ENCODE measurements at places on chromosomes 12 and 14. TPM values are rescaled to one million over a fixed set of nuclear protein-coding genes. Genes with fewer than 3 reads are reported as not detected.

DNA sequence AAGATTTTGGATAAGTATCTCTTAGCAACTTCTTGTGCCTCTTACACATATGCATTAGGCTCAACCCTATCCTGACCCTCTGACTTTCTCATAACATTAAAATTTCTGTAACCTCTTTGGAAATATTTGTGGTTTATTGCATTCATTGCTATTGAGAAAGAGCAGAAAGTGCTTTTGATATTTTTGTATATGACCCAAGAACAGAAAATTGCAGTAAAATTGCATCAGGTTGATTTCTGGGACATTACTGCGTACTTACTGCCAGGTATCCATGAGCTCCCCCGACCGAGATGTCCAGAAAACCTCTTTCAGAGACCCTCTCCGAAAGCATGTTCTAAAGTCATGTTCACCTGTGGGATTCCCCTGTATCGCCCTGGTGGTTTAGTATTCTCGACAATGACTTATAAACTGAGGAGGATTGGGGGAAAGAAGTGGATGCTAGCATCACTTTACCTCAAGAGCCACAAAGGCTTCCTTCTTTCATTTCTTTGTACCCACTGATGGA is 14.5 kb upstream of the IL22 start:
- DNase-seq: no peak

GRCh38 chr12:72793796-72794195 is 521.6 kb downstream of the TRHDE start:
- no peak for DNase-seq

DNA sequence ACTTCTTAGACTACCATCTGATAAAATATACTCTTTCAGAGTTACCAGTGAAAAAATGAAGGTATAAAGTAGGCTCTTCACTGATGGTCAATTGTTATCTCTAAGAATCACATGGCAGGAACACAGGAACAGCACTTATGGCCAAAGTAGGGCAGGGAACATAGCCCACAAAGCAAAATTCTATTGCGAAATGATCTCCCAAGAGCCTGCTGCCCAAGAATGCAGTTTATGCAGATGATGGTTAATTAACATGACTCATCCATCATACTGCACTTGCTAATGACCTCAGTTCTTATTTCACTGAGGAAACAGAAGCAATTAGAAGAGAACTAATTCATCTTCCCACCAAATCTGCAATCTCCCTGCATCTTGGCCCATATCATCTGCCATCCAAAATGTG is 133.8 kb downstream of the SLC2A13 start:
- no peak for DNase-seq

DNA sequence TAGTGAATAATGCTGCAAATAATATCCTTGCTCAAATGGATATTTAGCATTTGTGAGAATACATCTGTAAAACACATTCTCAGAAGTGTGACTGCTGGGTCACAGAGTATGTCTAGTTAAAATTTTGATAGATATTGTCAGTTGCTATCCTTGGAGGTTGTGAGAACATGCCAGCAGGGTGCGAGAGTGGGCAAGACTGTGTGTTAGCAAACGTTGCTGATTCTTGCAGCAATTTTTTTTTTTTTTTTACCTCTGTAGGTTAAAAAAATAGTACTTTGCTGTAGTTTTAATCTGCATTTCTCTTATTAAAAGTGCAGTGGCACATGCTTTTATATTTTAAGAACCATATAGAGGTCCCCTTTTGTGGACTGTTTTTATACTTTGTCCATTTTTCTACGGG is 4.5 kb upstream of the NYNRIN start:
- DNase-seq: no peak

GRCh38 chr12:103665971-103666370 is 78.9 kb downstream of the STAB2 start:
- no peak for DNase-seq

GRCh38 chr14:85865701-85866100 is 335.8 kb downstream of the FLRT2 start:
- DNase-seq: no peak

- no peak for DNase-seq
Observed at GRCh38 chr12:124764451-124764850, 99.2 kb downstream of the SCARB1 start.

DNA sequence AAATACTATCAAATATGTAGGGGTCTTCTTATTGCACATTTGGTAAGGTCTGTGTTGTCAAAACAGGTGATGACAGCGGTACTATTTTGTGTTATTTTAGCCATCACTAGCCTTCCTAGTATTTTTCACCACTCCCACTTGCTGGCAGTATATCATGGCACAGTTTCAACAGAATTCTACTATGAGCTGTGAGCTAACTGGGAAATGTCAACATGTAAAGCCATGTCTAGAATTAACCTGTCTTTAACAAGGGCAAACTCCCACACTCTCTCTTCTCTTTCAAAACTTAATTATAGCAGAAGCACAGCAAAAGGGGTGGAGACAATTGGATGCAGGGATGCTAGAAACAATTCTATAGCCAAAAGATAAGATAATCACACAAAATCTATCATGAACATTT is 253.4 kb downstream of the PAX9 start:
- no peak for DNase-seq

- DNase-seq: no peak
Observed at GRCh38 chr12:62621101-62621638, 154.5 kb downstream of the MON2 start.

- DNase-seq: no peak
Observed at GRCh38 chr12:26737487-26738030, 95.4 kb downstream of the ITPR2 start.

DNA sequence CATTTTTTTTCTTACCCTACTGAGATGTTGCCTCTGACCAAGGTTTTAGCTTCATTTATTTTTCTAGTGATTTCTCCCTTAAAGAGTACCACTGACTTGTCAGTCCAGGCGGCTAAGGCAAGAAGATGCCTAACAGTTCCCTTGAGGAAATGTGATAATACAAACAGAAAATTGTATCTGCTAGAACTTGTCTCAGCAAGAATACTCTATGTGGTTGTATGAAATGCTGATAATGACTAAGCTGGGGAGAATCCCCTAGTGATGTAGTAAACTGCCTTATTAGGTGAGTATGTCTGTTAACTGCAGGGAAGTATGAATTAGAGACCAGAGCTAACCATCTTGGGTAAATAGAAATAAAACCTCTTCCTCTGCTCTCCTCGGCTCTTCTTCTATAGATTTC is 6.7 kb downstream of the C12orf54 start:
- DNase-seq: no peak

DNA sequence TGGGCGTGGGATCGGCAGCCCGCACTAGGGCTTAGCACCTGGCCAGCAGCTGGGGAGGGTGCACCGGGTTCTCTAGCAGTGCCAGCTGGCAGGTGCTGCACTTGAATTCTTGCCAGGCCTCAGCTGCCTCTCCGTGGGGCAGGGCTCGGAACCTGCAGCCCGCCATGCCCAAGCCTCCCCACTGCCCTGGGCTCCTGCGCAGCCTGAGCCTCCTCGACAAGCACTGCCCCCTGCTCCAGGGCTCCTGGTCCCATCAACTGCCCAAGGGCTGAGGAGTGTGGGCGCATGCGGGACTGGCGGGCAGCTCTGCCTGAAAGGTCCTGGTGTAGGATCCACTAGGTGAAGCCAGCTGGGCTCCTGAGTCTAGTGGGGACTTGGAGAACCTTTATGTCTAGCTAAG is 30.6 kb upstream of the SDR39U1 start:
- no peak for DNase-seq

GRCh38 chr12:85616201-85616600 is 220.0 kb downstream of the RASSF9 start:
- no peak for DNase-seq

- no peak for DNase-seq
Observed at GRCh38 chr12:2147335-2147734, 94.5 kb downstream of the CACNA1C start.

DNA sequence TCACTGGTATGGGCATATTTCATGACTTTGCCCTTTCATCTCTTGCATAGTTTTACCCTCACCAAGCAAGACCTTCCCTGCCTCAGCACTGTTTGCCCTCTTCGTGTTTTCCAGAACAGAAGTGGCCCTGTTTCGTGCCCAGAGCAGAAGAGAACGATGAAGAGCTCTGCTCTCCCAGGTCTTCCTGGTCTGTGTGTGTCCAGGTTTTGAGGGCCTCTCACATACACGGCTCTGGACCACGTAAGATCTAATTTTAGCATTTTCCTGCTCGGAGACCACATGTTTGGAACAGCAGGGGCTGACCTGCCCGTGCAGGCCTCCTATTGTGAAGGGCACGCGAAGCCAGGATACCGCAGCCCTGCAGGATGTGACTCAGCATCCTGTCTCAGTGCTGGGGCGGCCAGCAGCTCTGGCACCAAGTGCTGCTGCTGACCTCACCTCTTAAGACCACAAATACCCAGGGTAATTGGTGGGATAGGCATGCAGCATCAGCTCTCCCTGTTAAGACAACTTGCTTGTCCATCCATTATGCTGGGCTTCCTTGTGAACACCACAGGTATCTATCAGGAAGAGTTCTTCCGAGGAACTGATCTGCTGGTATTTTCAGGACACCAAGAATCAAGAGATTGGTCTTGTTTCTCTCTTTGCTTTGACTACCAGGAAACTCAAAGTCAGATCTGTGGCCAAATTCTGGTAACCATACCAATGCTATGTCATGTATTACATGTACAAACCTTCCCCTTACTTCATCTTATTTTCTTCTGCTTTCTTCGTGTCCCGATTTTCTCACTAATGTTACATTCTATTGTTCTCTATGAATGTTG is 19.0 kb downstream of the SSH1 start:
- DNase-seq: peak; percentile 84

DNA sequence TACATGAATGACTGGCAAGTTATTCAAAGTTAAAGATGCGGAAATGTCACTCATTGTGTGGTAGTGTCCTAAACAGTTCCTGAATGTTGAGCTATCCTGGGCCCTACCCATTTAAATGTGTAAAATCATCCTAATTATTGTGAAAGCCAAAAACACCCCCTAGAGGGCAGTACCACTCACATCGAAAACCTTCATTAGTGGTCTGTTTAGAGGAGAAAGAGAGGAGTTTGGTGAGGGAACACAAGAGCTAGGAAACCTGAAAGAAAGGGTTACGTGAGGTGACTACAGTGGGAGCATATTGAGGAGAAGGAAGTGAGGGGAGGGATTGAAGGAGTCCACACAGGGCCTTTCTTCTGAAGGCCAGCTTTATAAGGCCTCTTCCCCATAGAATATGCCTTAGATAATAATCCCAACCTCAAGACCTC is 2.5 kb upstream of the TEP1 start:
- peak; percentile 50 for DNase-seq

GRCh38 chr12:89831310-89832095 is 122.9 kb upstream of the ATP2B1 start:
- DNase-seq: no peak

GRCh38 chr14:57512220-57512619 is 18.6 kb upstream of the CCDC198 start:
- DNase-seq: no peak

DNA sequence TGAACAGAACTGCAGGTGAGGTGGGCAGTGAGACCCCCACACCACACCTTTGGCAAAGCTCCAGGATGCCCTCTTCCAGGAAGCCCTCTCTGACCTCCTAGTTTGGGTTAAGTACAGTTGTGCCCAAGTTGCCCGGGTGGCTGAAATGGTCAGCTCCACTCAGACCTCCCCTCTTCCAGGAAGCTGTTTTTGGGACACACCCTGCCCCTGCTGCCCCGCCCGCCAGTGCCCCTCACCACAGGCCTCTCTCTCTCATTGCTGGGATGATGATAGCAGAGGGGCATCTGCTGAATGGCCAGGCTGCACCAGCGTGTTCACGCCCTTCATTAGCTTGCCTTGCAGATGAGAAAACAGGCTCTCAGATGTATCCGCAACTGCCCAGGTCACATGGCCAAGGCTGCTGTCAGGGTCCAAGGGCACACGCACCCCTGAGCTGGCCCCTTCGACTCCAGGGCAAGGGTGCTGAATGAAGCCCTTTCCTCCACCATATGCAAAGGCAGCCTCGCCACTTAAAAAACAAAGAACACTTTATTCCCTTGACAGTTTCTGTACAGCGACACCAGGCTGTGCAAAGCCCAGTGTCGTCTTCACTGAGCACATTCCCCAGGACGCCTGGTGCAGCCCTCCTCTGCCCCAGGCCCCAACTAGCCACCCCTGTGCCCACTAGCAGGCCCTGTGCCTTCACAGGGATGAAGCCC is 15.5 kb downstream of the SLC25A29 start:
- DNase-seq: no peak

GRCh38 chr12:130813949-130814348 is 25.1 kb downstream of the STX2 start:
- no peak for DNase-seq

DNA sequence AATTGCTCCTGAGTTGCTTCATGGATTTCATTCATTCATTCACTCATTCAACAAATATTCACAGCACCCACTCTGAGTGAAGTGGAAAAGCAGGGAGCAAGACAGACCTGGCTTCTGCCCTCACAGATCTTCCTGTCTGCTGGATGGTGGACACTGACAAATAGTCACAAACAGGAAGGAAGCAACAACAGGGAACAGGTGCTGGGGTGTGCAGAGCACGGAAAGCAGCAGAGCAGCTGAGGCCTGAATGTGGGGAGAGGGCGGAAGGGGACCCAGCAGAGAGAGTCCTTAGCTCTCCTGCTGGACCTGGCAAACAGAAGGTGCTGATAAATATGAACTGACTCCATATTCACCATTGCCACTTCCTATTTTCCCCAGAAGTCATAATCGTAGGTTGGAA is 54.4 kb downstream of the SETD3 start:
- no peak for DNase-seq

GRCh38 chr12:22306311-22306710 is 28.2 kb downstream of the ST8SIA1 start:
- DNase-seq: no peak

DNA sequence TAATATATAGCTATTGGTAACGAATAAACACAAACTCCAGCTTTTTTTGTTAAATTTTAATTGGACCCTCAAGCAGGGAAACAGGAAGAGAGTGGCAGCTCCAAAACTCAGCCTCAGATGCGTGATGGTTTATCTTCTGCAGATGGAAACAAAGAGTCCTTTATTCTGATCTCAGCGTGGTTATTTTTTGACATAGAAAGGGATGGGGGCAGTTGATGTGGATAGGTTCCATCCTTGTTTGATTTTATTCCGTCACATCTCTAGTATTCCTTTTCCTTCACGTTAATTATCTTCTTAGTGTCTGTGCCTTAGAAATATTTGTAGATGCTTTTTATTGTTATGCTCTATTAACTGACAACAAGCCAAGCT is 447.6 kb upstream of the SEL1L start:
- no peak for DNase-seq

Gene OR6C74
- not detected for total RNA-seq

Gene CDKL1
- total RNA-seq: 19.0 TPM

Gene KIF26A
- total RNA-seq: 96.9 TPM

Gene KLHL33
- total RNA-seq: 0.08 TPM

Gene CDKN3
- 12.2 TPM for total RNA-seq

Gene KIF5A
- total RNA-seq: 0.46 TPM

Gene DTX3
- total RNA-seq: 43.7 TPM

Data from endothelial cell (in vitro differentiated cells).